NCI-H2171 (cell line): ENCODE measurements at places on chromosomes 5 and 9.
A peak's percentile ranks its signal among the peaks of the same experiment; 100 is the strongest.

DNA sequence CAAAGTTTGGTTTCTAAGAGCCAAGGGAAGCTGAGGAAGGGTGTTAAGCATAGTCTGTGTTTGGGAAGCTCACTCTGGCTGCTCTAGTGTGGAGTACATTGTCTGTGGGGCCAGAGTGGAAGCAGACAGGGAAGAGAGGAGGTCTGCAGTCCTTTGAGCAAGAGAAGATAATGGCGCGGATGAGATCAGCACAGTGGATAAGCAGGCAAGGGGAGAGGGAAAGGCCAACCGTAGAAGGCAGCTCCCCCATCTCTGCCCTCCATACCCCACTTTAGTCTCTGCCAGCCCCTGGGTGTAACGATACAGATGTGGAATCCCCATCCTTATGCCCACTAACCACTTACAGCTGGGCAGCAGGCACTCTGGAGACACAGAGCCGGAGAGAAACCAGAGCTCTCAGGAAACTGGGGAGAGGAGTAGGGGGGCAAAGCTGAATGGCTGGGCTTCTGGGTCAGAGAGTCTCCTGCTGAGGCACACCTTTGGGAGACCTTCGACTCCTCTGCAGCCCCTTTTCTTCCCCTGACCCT is 75.0 kb downstream of the SLIT3 start:
- DNase-seq: no peak

- DNase-seq: no peak
Measured at GRCh38 chr5:104569621-104570020, 1007.0 kb upstream of the NUDT12 start.

GRCh38 chr5:116340799-116341198 is 233.8 kb downstream of the SEMA6A start:
- no peak for DNase-seq

DNA sequence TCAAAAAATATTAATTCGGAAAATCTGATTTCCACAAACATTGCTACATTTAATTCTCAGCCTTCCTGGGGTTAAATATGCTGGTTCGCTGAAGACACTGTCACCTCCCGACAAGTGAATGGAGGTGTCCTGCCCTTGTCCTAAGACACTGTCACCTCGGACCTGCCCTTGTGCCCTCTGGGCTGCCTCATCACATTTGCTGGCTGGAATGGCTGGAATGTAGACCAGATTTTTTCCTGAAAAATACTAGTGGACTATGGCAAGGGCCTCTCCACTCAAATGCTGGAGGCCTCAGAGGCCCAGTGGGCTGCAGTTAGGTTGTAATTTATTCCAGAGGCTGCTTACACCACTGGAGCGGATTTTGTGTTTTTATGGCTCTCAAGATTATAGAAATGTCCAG is 28.2 kb downstream of the CACNA1B start:
- DNase-seq: no peak

- no peak for DNase-seq
Measured at GRCh38 chr9:89872913-89873707, 268.3 kb downstream of the GADD45G start.

DNA sequence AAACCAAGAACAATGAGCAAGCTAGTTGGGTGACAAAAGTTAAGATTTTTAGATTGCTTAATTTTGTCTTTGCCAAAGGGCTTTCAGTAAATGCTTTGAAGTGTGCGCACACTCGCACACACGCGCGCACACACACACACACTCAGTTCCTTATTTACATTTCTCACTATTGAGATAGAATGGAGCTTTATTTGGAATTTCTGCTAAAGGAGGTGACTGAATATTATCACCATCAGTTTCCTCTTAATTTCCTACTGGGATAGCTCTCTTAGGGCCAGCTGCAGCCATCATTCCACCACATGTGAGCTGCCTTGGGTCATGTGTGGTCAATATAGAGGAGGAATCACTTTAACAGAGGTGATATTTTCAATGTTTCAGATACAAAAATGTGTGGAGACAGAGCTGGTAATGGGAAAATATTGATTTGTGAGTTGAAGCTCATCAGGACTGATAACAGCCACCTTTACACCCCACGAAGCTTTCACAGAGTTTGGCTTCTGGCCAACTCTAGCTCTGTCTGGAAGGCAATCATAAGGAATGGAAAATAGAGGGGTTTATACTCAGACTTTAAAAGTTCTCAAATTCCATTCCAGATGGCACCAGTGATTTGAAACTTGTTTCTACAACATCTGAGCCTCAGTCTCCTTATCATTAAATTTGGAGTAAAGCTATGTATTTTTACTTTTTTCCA is 99.9 kb downstream of the MACIR start:
- peak; percentile 32 for DNase-seq

DNA sequence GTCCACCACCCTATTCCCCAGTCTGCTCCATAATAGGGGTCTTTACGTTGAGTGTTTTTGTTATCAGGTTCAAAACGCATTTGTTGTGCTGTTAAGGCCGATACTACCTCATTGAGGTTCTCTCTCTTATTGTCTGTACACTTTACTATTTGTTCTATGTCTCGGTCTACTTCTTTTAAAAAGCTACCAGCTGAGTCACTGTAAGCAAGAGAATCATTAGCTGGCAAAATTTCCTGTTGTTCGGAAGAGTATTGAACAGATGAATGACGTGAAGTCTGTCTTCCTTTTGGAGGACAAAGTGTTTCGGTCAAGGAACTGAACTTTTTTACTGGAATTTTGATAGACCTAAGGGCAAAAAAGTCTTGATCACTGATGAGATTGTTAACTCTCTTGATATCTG is 10.3 kb downstream of the LYSMD3 start:
- no peak for DNase-seq

DNA sequence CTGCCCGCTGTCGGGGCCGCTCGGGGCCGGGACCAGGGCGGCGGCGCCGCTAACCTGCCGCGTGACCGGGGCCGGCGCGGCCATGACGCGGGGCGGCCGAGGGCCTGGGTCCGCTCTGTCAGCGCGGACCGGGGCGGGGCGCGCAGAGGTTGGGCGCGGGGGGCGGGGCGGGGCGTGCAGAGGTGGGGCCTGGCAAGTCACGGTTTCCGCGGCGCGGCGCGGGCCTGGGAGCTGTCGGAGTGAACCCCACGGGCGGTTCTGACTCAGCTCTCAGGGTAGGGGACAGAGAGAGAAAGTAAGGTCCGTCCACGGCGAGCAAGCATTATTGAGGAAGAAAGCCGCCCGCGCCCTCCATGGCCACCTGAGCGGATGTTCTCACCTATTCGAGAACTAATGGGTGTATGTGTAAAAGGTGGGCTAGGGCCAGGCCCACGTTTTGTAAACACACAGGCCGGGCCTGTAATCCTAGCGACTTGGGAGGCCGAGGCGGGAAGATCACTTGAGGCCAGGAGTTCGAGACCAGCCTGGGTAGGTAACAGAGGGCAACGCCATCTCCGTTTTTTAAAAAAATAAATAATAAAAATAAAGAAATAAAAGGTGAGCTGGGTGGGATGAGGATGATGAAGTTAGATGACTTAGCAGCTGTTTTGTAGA is at the start of gene PRXL2C:
Gene PRXL2C, minus strand, starts transcription at position 120 of the 654 bp plus-strand sequence. Its CDS starts 36 bp downstream, at position 84.
- peak; percentile 59 for DNase-seq

DNA sequence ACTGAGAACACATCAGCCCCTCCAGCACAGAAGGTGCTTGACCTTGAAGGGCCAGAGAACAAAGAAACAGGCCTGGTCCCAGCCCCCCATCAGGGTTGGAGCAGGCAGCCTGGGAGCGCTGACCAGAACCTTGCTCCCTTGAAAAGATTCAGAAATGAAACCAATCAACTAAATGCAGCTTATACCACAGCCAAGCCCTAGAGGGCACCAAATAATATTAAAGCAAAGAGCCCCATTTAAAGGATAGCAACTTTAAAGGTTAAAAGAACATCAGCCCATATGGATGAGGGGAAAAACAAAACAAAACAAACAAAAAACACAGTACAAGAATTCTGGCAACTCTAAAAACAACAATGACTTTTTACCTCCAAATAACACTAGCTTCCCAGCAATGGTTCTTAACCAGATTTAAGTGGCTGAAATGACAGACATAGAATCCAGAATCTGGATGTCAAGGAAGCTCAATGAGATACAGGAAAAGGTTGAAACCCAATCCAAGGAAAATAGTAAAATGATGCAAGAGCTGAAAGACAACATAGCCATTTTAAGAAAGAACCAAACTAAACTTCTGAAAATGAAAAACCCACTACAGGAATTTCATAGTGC is 471.9 kb downstream of the MTRR start:
- DNase-seq: no peak

DNA sequence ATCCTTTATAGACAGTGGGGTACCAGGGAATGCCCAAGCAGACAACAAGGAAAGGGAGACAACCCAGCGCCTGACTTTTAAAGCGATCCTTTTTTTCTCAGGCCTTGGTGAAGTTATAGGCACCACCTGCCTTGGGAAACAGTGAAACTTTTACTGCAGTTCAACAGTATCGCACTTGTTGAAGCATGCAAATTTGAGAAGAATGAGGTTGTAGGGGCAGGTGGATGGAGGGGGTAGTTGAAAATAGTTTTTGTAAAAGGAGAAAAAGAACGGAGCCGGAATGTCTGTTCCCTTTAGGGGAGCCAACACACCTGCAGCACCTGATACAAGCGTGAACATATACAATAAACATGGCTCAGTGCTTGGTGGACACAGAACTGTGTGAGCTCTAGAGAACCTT is 190.2 kb upstream of the NR3C1 start:
- DNase-seq: no peak

DNA sequence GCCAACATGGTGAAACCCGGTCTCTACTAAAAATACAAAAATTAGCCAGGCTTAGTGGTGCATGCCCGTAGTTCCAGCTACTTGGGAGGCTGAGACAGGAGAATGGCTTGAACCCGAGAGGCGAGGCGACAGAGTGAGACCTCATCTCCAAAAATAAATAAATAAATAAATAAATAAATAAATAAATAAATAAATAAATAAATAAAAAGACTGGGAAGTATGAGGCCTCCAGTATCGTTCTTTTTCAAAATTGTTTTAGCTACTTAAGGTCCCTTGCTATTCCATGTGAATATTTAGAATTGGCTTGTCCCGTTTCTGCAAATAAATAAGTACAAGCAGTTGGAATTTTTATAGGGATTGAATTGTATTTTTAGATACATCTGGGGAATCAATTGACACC is 3.0 kb upstream of the SETX start:
- no peak for DNase-seq

DNA sequence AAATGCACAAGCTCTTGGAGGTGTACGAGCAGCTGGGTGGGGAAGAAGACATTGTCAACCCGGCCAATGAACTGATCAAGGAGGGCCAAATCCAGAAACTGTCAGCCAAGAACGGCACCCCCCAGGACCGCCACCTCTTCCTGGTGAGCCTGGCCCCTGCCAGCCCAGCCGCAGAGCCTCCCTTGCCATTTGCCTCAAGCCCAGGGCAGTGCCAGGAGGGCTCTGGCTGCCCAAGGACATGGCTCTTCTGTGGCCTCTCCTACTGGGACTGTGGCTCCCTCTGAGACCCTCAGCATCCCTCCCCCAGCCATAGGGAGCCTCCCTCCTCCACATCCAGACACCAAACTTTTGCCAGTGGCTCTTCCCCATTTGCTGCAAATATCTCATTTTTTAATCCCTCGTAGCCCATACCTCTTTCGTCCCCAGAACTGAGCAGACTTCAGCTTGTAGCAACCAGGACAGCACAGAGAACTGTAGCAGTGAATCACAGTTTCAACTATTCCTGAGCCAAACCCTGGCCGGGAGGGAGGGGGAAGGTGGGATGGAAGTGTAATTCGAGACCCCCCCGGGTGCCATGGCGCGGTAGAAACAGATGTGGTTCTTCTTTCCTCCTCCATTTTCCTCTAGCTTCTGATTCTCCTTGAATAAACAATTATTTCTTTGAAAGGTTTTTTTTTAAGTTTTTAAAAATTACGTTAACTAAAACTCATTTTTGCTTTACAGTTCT is 44.5 kb upstream of the SUSD3 start:
- peak; percentile 49 for DNase-seq

- peak; percentile 8 for DNase-seq
Measured at GRCh38 chr5:61784341-61784740, 452.3 kb downstream of the ZSWIM6 start.

DNA sequence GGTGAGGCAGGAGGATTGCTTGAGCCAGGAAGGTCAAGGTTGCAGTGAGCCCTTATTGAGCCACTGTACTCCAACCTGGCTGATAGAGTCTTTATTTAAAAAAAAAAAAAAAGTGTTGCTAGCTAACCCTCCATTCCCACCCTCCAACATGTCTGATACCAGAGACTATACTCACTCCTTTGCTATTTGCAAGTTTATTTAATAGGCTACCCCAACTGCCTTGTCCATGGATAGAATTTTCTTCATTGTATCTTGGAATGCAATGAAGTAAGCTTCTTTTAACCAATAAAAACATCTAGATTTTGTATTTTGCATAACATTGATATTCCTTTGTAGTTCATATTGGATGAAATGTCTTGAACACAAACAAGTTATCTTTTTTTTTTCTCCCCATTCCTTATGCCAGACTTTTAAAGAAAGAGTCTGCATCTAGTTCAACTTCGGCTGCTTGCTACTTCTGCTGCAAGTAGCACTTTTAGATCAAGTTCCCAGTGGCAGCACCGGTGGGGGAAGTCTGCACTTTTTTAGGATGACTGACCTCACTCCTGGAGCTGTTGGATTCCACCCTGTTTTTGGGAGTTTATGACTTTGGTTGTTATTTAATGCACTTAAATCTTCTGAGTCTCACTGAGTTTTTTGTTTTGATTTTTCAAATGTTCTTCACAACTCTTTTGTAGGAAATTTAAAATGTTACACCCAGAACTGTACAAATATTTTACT is 112.5 kb downstream of the UHRF2 start:
- no peak for DNase-seq

GRCh38 chr5:168366116-168366515 is 74.7 kb downstream of the WWC1 start:
- no peak for DNase-seq

DNA sequence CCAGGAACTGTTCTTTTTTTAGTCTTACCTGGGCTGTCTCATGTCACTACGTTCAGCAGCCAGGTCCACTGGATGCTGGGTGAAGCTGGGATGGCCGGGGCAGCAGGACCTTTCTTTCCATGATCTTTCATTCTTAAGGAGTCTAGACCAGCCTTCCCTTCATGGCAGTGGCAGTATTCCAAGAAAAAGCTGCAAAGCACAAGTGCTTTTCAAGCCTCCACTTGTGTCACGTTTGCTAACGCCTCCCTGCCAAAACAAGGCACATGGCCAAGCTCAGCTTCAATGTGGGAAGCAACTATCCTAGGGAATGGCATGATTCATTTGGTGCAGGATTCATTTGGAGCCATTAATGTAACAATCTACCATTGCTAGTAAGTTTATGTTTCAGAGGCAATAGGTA is 94.8 kb downstream of the RCL1 start:
- DNase-seq: no peak

DNA sequence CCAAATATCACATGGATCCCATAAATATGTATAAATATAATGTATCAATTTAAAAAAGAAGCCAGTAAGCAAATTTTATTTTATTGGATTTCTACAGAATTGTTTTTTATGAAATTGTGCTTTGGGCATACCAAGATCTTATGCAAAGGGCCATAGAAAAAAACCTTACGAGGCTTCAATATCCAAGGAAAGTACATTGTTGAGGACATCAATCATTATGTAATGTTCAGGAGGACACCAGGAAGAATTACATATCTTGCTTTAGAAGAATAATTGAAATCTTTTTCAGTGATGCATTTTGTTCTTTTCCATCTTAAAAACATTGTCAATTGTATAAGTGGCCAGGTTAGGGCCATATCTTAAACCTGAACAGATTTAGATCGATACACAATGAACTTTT is 187.8 kb upstream of the GAS1 start:
- no peak for DNase-seq

GRCh38 chr5:77064040-77064439 is 23.0 kb downstream of the ZBED3 start:
- DNase-seq: no peak
